ENCODE measurements at places on chromosomes 4 and X.

DNA sequence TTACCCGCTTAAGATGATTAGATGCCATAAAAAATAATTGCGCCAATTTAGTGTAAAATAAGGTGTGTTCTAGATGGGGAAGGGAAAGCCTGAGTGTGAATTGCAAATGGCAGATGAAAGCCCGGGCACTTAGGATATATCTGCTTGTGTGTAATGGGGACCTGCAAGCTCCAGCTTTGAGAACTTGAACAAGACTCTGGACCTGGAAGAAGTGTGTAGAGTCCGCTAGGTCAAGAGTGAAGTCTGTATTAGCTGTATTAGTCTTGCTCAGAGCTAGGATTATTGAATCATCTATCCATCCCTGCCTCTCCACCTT, 4.2 kb downstream of the NEUROG2 start:
- no peak for DNase-seq

GRCh38 chr4:98314791-98315565, 53.8 kb downstream of the RAP1GDS1 start:
- DNase-seq = no peak

- DNase-seq = no peak
These were observed 498.9 kb downstream of the INPP4B start for GRCh38 chr4:142347241-142347640.

DNA sequence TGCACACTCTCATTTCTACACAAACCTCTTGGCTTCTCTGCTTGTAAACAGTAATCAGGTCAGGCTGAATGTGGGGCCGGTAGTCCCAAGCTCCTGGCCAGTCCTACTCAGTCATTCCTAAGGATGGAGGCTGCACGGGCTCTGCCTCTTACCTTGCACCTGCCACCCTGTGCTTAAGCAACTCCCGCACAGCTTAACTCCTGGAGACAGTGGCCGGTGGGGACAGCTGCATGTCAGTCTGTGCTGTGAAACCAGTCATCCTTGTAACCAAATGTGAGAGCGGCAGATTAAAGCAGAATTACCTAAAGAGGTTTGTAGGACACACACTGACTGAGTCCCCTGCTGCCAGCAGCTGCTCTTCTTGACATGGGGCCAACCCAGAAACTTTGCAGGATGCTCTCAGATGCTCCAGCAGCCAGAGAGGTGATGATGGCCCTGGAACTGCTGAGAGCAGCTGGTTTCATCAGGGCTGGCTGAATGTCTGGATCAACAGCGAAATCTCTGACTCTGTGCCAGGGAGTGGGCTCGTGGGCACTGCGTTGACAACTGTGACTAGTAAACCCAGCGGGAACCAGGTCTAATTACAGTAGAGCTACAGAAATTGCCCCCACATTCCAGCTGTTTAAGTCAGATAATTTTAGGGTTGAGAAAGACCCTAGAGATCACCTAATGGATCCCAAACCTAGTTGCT, 123.7 kb downstream of the ANAPC4 start:
- no peak for DNase-seq

DNA sequence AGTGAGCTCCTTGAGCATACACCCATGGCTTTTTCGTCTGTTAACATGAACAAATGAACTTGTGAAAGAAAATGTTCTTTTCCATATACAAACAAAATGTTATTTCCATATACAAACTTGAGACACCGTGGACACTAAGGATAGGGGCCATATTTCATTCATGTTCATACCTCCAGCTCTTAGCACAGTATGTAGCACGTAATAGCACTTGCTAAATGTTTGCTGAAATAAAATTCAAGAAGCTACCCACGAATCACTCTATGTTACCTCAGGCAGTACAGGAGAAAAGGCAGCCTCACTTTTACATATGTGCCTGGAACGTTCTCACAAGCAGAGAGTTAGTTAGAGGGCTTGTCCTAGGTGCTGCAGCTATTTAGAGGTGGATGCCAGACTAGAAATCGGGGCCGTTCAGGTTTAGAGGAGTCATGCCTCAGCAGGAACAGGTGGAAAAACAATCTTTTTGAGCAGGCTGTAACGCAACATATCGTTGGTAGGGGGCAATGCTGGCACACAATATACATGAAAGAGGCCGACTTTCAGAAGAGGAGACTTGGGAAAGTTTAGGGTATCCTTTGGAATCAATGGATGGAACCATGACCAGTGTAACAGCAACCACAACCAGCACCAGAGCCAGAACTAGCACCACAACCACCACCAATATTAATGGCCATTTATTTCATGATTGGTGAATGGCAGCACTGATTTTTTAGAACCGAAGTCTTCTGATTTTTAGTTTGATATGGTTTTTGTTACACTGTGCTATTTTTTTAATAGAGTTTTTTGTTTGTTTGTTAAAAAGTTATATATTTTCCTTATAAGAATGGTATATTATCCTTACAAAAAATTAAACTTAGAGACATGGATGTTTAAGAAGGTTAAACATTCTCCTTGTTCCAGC, 14.8 kb upstream of the PAQR3 start:
- DNase-seq = peak; percentile 11

All from suppressor macrophage (primary cell).